NCI-H1417 (cell line): ENCODE measurements at places on chromosomes 2 and 18.
A peak's percentile ranks its signal among the peaks of the same experiment; 100 is the strongest.

DNA sequence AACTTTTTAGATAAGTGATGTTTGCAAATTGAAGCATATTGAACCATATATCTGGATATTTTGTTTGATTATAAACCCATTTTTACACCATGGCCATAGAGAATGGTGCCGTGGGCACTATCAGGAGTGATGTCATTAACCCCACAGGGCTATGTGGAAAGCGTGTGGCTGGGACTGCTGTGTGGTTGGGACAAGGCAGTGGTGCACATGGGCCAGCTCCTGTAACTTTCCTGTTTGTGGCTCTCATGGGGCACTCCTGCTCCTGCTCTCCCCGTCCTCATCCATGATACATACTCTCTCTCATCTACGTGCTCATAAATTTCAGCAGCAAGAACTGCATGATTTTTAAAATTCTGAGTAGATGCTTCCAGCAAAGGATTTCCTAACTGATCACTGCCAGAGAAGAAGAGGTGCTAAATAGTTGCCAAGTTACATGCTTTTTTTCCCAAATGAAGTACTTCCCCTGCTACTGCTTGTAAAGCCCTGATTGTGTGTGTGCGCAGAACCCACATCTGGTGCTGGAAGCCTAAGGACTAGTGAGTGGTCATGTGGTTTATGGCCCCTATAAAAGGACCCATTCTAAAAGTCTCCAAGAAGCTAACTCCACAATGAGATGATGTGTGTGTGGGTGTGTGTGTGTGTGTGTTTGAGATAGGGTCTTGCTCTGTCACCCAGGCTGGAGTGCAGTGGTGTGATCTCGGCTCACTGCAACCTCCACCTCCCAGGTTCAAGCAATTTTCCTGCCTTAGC lies 240.8 kb downstream of the NEDD4L start:
- no peak for DNase-seq

GRCh38 chr2:67394734-67395133 lies 2.4 kb upstream of the ETAA1 start:
- no peak for DNase-seq

- DNase-seq = no peak
These were observed 272.3 kb upstream of the COL3A1 start for GRCh38 chr2:188701836-188702235.

DNA sequence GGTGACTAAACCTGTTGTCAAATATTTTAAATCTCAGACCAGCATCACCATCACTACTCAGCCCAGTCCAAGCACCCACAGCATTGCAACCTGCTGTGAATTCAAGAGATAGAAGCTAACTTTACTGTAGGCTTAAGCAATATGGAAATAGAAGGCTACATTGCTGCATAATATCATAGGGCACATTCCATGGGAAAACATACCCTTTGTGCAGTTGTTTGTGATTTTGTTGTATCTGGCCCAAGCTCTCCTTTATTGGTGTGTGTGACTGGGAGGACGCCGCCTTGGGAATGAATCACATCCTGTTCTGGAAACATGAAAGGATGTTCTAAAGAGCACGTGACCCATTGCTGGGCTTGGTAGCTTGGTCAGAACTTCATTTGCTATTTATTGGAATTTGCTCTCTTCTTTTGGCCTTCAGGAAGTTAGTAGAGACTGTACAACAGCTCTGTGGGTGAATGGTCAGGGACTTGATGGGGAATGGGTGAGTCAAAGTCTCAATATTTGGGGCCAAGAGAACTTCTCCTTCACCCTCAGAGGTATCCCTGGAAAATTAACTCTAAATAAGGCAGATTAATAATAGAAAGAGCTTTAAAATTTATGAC lies 106.8 kb upstream of the SERPINE2 start:
- no peak for DNase-seq

DNA sequence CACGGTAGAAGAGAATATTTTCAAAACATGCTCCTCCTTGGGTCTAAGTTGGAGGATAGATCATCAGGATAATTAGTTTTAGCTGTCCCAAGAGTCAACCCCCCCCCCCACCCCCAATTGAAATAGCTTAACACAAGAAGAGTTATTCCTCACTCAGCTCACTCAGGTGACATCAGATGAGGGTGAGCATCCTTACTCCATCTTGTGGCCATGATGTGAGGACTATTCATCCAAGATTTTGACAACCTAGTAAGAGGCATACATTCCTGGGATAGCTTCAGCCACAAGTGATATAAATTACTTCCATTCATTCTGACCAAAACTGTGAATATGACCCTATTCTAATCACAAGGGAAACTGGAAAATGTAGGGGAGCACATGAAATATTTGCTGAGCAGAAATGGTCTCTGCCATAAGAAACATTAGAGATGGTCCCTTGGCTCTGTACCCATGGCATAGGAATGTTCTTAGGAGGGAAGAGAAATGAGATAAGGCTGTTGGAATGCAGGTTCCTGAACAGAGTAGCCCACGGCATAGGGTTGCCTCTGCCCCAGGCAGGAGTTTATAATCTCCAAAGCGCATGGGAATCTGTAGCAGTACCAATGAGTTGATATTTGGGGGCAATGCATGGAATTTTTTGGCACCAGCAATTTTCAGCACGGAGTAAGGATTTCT lies 257.2 kb downstream of the CYRIA start:
- DNase-seq = no peak

GRCh38 chr2:190504912-190505311 lies 29.6 kb downstream of the NEMP2 start:
- no peak for DNase-seq

DNA sequence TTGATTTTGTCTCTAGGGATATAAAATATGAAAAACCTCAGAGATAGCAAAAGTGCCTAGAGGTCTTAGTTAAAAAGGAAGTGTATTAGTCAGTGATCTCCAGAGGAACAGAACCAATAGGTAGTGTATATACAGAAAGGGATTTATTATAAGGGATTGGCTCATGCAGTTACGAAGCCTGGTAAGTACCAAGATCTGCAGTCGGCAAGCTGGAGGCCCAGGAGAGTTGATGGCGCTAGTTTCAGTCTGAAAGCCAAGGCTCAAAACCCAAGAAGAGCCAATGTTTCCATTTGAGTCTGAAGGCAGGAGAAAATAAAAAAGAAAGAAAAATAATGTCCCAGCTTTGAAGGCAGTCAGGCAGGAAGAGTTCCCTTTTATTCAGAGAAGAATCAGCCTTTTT lies 93.3 kb downstream of the COLEC12 start:
- no peak for DNase-seq

DNA sequence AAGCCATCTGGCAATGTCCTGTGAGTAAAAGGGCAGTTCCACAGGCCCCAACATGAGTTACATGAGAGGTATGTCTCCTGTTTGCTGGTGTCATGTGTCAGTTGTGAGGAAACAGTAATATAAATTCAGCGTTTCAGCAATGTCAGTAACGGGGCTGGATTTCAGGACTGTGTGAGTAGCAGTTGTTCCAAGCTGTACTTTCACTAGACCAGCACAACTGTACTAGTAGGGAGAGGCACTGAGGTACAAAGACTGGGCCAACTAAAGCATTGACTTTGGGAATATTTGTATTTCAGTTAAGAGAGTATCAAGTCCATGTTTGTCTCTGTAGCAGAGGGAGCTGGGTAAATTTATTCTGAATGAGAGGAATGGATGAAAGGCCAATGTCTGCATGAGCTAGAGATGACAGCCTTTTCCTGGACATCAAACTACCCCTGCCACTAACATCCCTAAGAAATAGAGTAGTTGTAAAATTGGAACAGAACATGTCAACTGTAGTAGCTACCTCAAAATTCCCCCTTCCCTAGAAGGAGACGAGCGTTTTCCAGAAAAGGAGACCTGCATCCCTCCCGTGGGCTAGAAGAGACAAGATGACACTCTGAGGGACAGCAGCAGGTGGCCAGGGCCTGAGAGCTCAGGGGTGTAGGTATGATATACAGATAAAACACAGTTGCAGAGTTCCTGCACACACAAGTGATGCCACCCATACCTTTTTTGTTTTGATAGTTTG lies 24.4 kb downstream of the EIF4E2 start:
- no peak for DNase-seq

GRCh38 chr2:80638783-80639182 lies 334.2 kb upstream of the LRRTM1 start:
- DNase-seq = no peak

DNA sequence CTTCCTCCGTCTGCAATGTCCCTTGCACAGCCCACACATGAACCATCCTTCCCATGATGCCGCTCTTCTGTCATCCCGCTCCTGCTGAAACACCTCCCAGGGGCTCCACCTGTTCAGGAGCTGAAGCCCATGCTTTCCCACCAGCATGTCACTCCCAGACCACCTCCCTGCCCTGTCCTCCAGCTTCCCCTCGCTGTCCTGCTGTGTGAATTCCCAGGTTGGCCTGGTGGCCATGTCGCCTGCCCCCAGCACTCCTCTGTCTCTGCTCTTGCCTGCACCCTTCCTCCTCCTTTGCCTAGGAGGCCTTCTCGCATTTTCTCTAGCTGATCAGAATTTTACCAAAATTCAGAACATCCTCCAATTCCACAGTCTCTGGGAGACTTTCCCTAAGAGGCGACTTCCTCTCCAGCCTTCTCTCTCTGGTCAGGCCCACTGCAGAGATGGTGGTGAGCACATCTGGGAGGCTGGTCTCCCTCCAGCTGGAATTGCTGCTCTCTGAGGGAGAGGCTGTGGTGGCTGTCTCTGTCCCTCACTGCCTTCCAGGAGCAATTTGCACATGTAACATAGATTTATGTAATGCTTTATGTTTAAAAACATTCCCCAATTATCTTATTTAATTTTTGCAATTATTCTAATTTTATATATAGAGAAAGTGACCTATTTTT lies 8.9 kb upstream of the IL1RL2 start:
- no peak for DNase-seq

DNA sequence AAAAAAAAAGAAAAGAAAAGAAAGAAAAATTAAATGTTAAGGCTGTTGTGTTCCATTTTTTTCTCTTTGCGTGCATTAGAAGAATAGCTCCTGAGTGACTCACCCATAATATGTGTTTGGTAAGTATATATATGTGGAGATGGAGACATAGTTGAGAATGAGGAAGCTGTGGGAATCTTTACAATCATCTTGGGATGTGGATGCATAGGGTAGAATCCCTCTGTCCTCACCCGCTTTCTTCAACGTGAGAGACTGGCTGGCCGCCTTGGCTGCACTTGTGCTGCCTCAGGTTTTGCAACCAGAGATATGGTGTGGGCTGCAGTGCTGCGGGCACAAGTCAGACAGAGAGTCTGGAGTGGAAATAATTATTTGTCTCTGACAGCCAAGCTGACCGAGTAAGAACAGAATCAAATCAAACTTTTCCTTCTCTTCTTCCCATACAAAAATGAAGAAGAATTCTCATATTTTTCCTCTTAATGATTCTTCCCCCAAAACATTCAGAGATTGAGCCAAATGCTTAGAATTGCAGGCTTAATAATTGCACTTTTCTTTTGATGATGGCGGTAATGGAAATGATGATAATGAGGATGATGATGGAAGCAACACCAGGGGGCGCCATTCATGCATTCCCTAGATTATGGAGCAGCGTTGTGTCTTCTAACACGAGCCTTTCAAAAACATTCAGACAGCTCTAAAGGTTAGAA lies 48.5 kb downstream of the SERPINB7 start:
- DNase-seq = peak; percentile 36

DNA sequence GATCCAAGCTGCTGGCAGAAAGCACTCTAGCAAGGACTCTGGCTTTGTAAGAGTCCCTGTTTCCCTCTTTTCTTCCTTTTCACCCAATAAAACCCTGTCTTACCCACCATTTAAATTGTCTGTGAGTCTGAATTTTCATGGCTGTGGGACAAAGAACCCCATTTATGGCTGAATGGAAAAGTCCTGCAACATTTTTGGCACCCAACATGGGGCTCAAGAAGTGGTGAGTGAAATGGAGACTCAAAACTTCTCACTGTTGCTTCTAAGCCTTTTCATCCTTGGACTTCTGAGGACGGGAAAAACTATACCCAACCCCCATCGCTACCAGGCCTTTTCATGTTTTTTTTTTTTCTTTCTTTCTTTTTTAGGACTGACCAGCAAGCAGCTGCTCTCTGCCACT lies 329.5 kb upstream of the CWC22 start:
- no peak for DNase-seq

DNA sequence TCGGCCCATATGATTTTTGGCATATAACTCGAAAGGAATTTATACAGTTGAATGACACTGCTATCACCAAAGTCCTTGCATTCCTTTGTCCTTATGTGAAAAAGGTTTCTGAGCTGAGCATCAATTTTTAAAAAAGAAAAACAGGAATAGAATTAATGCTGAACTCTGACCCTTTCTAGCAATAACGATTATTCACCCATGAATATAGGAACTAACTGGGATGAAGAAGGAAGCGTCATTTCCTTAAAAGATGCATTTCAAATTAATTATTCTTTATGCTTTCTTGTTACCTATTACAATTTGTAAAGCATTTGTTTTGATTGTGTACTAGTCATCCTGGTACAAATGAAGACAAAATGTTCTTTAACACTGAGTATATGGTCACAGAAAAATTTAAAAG lies 19.3 kb downstream of the TMEM247 start:
- no peak for DNase-seq

- peak; percentile 53 for DNase-seq
These were observed 8.8 kb downstream of the NFATC1 start for GRCh38 chr18:79404567-79404910.

GRCh38 chr2:105749583-105750400 lies 5.1 kb downstream of the NCK2 start:
- no peak for DNase-seq

- DNase-seq = no peak
These were observed 36.0 kb downstream of the GCA start for GRCh38 chr2:162379719-162380580.

DNA sequence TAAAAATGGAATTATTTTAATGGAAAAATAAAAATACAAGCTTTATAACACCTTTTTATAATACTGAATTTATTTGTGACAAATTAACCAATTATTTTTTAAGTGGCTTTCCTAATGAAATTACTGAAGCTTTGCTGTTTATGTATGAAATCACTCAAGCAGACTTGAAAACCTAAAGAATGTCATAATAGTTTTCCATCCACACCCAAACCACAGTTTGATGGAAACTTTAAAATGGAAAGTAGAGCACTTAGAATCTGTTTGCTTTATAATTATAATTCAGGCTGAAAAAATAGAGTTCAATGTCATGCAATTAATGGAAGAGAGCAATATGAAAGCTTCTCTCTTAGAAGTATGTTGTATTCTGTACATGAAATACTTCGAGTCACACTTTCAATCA lies 31.6 kb upstream of the WDR75 start:
- DNase-seq = no peak

GRCh38 chr2:235255693-235256092 lies 238.2 kb upstream of the AGAP1 start:
- no peak for DNase-seq
